ENCODE measurements at places on chromosomes 11 and 22.

GRCh38 chr11:31236143-31236542 is 133.4 kb downstream of the DCDC1 start:
- peak; percentile 39 for DNase-seq

- no peak for DNase-seq
Observed at GRCh38 chr11:134231958-134232659, 7.6 kb downstream of the VPS26B start.

GRCh38 chr11:14543260-14543659 is 23.1 kb upstream of the PSMA1 start:
- no peak for DNase-seq

- peak; percentile 91 for DNase-seq
Observed at GRCh38 chr11:70210530-70210929, 7.4 kb downstream of the FADD start.

GRCh38 chr11:132231656-132232347 is 861.4 kb downstream of the NTM start:
- no peak for DNase-seq

DNA sequence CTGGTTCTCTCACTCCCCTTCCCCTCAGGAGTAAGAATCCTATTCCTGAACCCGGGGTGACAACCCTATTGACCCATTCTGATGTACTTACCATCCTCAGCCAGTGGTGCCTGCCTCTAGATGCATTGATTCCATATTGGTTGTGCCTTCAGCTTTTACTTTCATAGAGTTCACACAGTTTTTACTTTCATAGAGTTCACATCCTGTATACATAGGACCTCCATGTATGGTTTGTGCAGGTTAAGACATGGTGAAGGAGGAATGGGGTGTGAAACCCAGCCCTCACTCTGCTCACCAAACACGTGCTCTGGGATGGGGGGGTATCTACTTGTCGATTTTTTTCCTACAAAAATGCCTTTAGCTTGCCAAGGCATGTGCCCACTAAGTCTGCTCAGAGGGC is 105.6 kb upstream of the TBCEL start:
- no peak for DNase-seq

DNA sequence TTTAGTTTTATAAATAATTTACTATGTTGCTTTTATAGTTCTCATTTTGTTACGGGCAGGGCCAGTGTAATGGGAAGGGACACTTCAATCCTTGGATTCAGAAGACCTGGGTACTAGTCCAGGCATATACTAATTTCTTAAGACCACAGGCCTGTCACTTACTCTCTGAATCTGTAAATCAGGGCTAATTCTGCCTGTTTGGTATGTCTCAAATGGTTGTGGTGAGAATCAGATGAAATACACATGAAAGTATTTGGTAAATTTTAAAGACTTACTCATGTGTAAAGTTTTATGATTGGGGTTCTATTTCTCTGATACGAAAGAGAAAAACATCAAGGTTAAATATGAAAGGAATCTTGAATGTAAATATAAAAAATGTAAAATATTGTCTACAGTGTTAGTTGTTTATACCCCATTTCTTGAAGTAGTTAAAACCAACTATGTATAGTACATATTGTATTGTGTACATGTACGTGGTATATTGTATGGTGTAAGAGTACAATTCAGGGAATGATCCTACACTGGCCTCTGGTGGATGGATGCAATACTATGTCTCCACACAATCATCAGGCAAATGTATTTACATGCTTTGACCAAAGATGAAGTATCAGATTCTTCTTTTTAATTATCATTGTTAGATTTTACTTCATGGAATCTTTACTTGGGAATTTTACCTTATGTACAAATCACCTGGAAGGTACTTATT is 24.5 kb upstream of the RAG2 start:
- DNase-seq, result peak; percentile 12

GRCh38 chr11:64102005-64102738 is 63.7 kb downstream of the MACROD1 start:
- DNase-seq, result no peak

DNA sequence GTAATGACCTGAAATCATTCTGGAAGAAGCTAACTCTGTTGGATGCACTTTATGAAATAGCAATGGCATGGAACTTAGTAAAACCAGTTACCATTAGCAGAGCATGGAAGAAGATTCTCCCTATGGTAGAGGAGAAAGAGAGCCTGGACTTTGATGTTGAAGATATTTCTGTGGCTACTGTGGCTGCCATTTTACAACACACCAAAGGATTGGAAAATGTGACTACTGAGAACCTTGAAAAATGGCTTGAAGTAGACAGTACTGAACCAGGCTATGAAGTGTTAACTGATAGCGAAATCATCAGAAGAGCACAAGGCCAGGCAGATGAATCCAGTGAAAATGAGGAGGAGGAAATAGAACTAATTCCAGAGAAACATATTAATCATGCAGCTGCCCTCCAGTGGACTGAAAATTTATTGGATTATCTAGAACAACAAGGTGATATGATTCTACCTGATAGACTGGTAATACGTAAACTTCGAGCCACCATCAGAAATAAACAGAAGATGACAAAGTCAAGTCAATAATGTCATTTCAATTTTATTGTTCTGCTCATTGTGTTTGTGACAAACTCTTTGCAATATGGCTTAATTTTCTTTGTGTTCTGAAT is 2.0 kb downstream of the JRKL start:
- peak; percentile 16 for DNase-seq

DNA sequence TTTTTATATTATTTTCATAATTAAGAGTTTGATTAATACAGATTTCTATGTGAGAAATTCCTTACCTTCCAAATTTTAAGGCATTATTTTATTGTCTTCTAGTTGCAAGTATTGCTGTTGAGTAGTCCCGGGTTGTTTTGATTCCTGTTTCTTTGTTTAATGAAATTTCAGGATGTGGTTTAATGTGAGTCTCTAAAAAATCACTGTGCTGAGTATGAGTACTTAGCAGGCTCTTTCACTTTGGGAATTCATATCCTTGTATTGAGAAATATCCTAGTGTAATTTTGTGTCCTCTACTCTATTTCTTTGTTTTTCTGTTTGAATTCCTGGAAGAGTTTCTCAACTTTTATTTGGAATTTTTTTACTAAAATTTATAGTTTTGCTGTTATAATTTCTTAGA is 113.2 kb downstream of the TMEM135 start:
- peak; percentile 35 for DNase-seq
